LHCN-M2 (cell line): ENCODE measurements at places on chromosomes 2 and 18.

DNA sequence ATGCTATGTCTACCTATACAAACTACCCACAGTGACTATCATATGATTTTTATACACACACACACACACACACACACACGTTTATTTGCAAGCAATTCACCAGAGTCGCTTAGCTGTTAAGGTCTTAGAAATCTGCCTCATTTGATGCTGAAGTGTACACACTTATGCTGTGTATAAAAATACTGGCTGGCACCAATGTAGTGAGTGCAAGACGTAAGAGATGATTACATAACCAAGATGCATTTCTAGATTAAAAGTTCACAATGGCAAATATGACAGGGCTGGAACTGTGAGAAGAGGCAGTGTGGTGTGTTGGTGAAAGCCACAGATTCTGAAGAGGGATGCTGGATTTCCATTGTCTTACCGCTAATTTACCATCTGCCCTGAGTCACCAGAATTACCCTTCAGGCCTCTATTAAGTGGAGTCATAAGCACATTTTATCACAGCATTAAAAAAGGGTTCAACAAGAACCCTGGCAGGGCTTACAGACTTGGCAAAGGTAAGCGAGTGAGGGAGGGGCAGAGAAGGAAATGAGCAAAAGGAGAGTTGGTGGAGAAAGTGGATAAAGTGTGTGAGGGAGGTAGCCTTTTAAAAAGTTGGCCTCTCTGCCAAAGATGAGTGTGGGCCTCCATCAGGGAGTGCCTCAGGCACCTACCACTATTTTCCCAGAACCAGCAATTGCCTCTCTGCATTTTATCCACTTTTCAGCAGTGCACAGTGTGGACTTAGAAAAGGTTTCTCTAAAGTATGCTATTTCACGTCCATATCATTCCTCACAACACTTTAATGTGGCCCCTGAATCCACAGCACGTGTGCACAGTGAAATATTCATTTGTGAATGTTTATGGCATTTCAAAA is 21.5 kb downstream of the MEIS1 start:
- no peak for DNase-seq

GRCh38 chr2:30250421-30250820 is 19.1 kb downstream of the LBH start:
- DNase-seq: no peak

- no peak for DNase-seq
Observed at GRCh38 chr2:106789185-106789584, 96.8 kb downstream of the ST6GAL2 start.

DNA sequence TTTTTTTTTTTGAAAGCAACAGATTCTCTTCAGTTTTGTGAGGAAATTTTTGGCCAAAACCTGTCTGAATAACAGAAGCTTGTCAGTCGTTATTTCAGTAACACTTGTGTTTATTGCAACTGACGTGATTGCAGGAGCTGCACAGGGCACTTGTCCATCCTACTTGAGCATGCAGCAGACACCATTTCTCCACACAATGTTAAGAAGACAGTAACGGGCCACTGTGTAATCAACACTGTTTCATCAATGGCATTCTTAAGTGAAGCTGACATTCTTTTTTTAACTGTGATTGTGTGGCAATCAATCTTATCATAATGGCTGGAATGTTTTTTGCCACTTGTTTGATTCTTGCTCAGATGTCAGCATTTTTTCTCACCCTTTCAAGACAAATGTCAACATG is 50.1 kb upstream of the PIEZO2 start:
- DNase-seq: no peak

- DNase-seq: no peak
Observed at GRCh38 chr2:32064021-32064601, 755 bp downstream of the SPAST start.

DNA sequence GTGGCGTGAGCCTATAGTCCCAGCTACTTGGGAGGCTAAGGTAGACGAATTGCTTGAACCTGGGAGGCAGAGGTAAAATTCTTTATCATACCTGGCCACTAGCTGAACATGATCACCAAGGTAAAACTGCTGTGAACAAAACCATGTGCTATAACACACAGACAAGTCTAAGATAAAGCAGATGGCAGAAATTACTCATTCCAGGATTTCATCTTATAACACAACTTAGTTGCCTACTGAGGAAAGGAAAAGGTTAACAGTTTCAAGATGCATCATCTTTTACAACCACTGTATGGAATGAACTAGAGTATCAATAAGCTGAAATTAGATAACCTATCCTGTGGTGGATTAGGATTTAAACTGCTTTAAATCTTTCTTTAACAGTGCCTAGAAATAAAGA is 8.3 kb downstream of the ARL5A start:
- DNase-seq: no peak

DNA sequence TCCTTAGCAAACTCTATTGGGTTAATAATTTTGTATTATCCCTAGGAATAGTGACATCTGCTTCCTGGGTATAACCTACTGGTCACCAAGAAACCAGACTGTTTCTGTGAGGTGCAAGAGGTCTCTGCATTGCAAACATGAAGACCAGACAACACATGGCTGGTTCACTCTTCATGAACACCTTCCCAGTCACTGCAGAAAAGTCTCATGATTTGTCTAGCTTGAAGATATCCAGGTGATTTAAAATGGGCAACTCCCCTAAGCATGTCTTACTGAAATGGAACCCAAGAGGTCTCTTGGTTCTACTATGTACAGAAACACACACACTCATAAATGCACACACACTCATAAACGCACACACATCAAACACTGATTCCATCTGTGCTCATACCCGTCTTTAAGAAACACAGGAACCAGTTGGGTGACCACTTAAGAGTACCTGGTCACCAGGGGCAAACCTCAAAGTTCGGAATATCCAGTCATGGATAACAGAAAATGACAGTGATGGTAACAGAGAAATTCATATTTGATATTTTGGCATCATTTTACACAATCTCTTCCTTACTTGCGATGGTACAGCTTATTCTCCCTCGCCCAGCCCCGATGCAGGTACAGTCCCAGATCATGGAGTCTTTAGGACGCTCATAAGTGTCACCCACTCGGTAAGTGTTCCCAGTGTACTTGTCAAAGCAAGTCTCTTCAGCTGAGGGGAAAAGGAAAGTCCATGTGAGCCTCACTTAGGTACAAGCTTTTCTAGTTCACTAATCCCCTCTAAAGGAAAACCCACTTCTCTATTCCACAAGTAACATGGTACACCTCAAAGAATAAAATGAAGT is 2.9 kb downstream of the FN1 start:
- DNase-seq: no peak

DNA sequence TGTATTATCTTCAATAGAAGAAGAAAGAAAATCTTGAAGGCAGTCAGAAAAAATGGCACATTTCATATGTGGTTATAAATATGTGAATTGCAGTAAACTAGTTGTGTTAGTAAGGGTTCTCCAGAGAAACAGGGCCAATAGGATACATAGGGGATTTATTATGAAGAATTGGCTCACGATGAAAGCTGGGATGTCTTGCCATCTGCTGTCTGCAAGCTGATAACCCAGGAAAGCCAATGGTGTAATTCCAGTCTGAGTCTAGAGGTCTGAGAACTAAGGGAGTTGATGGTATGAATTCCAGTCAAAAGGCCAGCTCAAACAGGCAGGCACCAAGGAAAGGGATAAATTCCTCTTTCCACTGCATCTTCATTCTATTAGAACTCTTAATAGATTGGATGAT is 362.4 kb downstream of the KCNJ3 start:
- no peak for DNase-seq

DNA sequence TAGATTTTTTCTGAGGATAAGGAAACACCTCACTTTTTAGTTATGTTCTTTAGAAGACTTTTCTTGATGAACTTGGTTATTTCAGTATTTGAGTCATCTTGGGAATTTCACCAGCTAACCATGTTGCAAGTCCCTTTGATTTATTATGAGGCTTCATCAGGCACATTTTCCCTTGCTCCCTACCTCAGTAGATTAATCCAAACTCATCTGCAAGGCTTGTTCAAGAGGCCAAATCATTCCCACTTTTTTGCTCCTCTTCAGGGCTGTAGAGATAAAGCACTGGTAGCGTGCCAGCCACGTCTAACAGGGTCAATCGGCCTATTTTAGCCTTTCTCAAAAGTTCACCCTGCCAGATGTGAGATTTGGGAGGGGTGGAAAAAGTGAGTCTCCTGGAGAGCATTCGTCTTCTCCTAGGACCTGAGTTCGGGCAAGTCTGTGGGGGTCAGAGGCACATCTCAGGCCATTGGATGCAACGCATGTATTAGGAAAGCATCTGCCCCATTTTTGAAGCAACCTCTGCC is 120.3 kb downstream of the RDH14 start:
- peak; percentile 32 for DNase-seq
